ENCODE measurements at places on chromosomes 6 and 20.

GRCh38 chr20:46040902-46041535 is 12.0 kb downstream of the SLC12A5 start:
- no peak for DNase-seq

GRCh38 chr6:63578757-63579156 is 6.5 kb downstream of the LOC128125822 start:
- DNase-seq: no peak

DNA sequence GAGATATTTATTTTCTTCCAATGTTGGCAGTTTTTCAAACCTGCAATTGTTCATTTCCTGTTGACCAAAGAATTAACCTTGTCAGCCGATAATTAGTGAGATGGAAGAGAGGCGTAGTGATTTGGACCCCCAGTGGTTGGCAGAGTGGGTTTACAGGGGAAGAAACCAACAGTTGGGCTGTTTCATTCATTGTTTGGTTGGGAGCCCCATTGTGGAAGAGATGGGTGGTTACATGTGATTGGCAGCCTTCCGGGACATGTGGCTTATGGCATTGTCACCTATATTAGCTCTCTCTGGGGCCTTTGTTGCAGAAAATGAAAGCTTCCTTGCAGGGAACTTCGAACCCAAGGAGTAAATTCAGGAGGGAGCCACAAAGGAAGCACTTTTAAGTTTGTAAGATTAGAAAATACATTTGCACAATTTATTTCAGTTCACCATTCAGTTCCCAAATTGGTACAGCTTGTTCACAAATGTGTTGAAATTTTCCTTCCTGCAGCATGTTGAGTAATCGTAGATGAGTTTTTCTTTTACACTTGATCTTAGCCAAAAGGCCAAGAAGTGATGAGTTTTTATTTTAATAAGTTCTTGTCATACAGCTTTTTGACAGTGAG is 50.3 kb upstream of the CDKAL1 start:
- DNase-seq: no peak

DNA sequence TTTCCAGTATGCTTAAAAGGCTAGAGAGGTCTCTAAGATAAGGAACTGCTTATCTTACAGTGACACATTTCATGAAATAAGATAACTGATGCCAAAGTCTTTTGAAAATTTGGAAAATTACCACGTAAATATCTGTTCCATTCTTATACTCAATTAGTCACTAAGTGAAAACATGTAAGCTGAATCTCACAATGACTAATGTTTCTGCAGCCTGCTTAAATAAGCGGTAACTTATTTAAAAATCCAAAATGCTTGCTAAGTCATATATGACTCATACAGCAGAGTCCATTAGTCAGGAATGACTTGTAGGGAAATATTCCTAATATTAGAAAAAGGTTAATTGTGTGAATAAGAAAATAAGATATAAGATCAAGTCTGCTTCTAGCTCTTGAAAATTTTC is 27.8 kb upstream of the LGSN start:
- DNase-seq: no peak

GRCh38 chr6:26537846-26538571 is at the start of gene HMGN4:
Gene HMGN4, plus strand, starts transcription at chr6:26538366. Its CDS starts 6,841 bp downstream, at chr6:26545207.
- DNase-seq: peak; percentile 50

DNA sequence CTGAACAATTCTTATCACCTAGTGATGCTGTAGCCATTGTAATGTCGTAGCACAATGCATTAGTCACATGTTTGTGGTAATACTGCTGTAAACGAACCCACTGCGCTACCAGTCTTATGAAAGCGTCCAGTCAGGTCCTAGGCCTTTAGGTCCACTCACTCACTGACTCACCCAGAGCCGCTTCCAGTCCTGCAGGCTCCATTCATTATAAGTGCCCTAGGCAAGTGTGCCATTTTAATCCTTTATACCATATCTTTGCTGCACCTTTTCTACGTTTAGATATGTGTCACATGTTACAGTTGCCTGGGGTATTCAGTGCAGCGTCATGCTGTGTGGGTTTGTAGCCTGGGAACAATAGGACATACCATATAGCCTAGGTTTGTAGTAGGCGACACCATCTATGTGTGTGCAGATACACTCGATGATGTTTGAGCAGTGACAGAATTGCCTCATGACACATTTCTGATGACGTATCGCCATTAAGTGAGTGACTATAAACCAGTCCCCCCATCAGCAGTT is 15.4 kb downstream of the IGF2R start:
- no peak for DNase-seq

GRCh38 chr6:33049323-33050013 is 24.0 kb downstream of the HLA-DPA1 start:
- no peak for DNase-seq

GRCh38 chr6:36430351-36430750 is 12.3 kb downstream of the PXT1 start:
- no peak for DNase-seq

DNA sequence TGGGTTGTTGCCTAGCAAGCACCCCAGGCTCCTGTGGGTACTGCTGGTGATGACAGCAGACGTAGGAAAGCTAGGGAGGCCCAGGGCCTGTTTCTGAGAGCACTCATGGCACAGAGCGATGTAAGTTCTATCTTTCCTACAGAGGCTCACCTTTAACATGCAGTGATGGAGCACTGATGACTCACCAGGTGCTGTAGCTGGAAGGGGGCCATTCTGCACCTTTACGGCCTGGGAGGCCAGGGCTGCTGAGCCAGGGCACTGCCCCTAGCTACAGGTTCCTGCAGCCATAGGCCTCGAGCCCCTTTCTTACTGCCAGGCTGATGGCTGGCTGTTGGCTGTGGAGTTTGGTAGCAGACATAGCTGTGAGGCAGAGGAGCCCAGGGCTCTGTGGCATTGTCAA is 31.1 kb upstream of the GPR6 start:
- DNase-seq: no peak

GRCh38 chr6:1004885-1005630 is 306.8 kb upstream of the FOXQ1 start:
- DNase-seq: no peak

- no peak for DNase-seq
These were observed 164.9 kb upstream of the SASH1 start for GRCh38 chr6:148177589-148178233.

DNA sequence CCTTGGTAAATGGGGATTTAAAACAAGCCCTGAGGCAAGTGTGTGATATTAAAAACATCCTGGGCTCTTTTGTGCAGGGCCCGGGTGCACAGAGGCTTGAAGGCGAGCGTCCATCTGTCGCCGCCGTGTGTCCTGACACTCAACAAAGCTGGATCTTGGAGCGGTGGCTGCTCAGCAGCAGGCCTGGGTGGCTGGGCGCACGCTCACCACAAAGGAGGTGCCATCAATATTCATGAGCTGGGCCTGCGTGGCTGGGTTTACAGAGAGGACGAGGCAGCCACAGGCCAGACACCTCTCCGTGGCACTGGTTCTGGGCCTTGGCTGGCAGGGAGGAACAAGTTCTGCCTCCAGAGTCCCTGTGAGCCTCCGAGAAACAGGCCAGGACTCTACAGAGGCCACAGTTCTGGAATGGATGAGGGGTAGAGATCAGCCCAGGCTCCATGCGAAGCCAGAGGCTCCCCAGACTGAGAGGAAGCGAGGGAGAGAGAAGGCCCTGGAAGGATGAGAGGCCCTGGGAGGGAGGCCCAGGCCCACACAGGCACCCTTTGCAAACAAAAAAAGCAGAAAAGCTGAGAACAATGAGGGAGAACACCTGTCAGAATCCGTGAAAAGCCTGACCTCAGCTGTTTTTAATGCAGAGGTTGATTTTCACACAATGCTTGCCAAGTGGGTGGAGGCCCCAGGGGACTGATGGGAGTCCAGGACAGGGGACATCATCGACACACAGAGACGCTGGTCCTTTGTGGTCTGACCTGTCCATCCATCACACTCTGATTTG is 21.9 kb downstream of the BHLHE23 start:
- no peak for DNase-seq

- no peak for DNase-seq
These were observed 31.1 kb upstream of the ENPP4 start for GRCh38 chr6:46098678-46099077.

- no peak for DNase-seq
These were observed 167.5 kb downstream of the SOD2 start for GRCh38 chr6:159525445-159526025.

DNA sequence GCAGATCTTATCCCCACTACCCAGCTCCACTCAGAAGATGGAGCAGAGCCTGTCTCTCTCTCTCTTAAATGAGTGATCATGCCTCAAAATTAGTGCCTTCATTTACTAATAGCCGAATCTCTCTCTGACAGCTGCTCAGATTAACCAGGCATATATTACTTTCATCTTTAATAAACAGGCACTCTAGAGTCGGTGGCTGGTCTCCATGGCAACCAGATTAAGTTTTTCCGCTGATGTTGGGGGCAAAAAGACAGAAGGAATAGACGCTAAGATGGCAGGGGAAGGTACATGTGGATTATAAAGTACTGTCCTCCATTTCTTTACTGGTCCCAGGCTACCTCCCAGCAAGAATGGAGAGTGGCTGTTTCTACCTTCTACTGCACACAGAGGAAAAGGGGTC is 121.6 kb downstream of the QRSL1 start:
- no peak for DNase-seq

GRCh38 chr20:31712112-31712553 is 10.5 kb downstream of the BCL2L1 start:
- no peak for DNase-seq

DNA sequence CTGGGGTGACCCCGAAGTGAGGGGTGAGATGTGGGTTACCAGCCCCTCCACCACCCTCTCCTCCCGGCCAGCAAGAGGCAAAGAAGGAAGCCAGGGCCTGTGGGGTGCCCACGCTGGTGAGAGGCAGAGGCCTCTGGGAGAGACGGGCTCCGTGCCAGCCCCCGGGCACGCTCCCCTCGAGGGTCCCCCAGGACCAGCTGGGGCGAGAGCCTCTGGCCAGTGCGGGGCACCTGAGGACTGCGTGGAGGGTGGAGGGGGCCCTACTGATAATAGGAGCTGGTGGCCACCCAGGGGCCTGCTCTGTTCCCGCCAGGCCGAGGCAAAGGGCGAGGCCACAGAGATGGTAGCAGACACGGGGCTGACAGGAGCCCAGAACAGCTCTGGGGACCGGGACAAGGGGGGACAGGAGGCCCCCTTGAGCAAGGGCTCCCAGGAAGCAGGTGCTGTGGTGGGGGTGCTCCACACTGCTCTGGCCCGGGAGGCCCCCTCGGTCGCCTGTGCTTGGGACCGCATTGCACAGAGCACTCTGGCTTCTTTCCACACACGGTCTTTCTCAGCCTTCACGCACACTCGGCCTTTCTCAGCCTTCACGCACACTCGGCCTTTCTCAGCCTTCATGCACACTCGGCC is 226.9 kb downstream of the TTLL2 start:
- DNase-seq: no peak

DNA sequence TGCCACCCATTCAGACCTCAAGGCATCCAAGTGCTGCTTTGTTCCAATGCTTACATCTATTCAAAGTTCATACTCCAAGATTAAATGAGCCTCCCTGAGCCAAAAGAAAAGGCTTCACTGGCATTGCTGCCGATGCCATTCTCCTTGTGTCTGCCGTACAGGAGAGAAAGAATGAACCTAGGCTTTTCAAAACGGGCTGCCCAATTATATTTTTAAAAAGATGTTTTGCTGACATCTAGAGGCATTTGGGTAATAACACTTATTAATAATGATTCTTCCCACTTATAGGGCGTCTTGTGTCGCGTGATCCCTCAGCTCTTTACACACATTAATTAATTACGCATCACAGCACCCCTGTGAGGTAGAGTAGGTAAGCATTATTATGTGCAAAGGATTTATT is 545.6 kb downstream of the PKHD1 start:
- DNase-seq: no peak

- no peak for DNase-seq
These were observed 38.0 kb downstream of the EZR start for GRCh38 chr6:158780988-158781691.

DNA sequence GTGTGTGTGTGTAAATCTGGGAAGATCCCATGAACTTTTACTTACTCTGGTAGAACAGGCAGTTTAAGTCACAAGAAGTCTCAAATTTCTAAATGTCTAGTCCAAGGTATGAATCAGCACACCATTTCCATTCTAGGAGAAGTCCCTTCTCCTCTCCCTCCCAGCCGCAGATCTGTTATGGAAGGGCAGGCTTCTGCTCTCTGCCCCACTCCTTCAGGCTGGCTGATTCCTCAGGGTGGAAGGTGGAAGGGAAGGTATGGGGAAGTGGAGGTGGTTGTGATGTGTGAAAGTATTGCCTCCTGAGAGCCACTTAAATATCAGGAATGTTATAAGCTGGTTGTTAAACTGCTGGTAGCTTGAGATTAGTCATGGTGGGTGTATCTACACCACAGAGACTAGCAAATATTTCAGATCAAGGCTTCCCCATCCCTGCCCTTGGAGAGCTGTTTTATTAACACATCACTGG is 44.5 kb upstream of the LAMA4 start:
- DNase-seq: no peak

GRCh38 chr20:38453941-38454340 is 18.7 kb upstream of the RALGAPB start:
- no peak for DNase-seq

GRCh38 chr20:32233286-32233685 is 25.6 kb downstream of the POFUT1 start:
- no peak for DNase-seq

DNA sequence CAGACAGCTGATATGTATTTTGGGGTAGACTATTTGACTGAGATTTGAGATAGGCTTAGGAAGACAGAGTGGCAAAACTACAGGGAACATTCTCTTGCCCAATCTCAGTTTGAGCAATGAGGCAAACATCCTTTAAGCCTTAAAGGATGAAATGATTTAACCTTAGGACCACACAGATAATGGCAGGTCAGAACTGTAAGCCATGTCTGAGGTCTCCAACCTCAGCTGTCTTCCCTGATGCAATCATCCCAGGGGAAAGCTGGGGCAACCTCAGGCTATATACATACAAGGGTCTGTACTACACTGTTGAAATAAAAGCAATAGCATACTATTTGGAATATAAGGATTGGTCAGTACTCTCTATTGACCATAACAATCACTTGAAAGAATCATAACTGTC is 83.8 kb upstream of the NUP153 start:
- DNase-seq: no peak

GRCh38 chr6:11632795-11633511 is 95.4 kb downstream of the TMEM170B start:
- no peak for DNase-seq

DNA sequence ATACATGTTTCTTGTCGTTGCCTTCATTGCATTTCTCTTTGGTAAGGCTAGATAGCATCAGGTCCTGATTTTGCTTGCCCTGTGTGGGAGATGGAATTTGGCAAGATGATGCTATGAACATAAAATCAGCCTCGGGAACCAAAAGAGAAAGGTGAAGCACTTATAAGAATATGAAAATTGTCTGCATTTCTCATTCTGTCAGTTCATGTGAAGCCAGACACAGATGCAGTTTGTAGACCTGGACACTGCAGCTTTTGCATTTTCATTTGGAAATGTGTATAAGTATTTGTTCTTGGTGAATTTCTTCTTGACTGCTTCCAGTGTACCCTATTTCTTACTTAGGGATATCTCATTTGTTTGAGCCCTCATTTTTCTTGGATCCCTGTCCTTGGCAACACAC is 1.3 kb downstream of the YWHAB start:
- DNase-seq: no peak

GRCh38 chr6:106490030-106490429 is 129.5 kb downstream of the CRYBG1 start:
- no peak for DNase-seq
